Stimulated activated CD4-positive, alpha-beta T cell treated with anti-CD3 and anti-CD28 coated beads, Interleukin-15, amount 100 ng/mL, for 1 hour (primary cell): ENCODE measurements at places on chromosomes 7 and 10.

DNA sequence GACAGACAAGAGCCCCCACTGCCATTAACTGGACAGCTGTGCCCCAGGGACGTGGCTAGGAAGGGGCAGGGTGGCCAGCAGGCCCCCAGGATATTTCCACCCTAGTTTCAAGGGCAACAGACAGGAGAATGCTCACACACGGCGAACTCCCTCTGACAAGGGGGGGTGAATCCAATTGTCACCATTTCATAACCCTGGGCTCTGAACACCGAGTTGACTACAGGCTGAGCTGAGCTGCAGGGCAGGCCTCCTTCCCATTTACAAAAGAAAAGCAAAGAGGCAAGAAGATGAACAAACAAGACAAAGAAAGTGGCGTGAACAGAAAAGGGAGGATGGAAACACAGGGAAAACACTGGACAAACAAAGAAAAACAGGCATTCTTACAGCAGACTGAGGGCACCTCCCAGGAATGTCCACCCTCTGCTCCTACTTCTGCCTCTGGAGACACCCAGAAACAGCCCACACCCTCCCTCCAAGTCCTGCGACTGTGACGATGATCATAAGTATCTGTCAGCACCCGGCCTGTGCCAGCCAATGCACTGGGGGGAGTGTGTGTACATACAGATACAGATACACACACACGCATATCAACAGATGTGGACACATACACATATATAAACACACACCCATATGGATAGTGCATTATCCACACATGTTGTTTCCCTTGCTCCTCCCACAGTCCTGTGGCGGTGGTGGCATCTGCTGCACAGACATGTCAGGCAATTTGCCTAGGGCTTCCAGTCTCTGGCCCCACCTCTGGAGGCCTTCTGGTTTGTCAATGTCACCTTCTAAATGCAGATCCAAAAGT is 66.2 kb downstream of the FAM53B start:
- DNase-seq = no peak

- no peak for DNase-seq
Observed at GRCh38 chr10:131102676-131103075, 208.8 kb downstream of the TCERG1L start.

GRCh38 chr7:78063758-78064157 is 265.2 kb downstream of the PHTF2 start:
- no peak for DNase-seq

GRCh38 chr7:7812112-7812511 is 93.7 kb upstream of the RPA3 start:
- no peak for DNase-seq

- DNase-seq = no peak
Observed at GRCh38 chr10:77501152-77501845, 136.3 kb downstream of the KCNMA1 start.

DNA sequence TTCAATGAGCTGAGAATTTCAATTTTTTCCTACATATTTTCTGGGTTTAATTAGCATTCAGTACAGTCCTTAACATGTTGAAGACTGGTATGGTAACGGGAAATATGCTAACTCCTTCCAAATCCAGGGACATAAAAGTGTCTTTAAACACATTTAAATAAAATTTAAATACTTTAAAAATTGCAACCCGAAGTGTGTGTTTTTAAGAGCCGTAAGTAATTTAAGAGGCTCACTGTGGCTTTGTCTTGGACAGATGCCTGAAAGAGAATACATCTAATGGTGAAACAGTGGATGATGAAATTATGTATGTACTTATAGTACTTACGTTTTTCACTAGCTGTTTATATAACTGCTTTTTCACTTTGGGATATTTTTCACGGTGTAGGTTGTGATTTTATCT is 687.3 kb upstream of the CELF2 start:
- no peak for DNase-seq

GRCh38 chr7:5494683-5495561 is 71.3 kb upstream of the TNRC18 start:
- peak; percentile 71 for DNase-seq

- DNase-seq = no peak
Observed at GRCh38 chr10:31581741-31582323, 262.8 kb downstream of the ZEB1 start.

- DNase-seq = no peak
Observed at GRCh38 chr7:139265673-139266072, 34.6 kb downstream of the UBN2 start.

DNA sequence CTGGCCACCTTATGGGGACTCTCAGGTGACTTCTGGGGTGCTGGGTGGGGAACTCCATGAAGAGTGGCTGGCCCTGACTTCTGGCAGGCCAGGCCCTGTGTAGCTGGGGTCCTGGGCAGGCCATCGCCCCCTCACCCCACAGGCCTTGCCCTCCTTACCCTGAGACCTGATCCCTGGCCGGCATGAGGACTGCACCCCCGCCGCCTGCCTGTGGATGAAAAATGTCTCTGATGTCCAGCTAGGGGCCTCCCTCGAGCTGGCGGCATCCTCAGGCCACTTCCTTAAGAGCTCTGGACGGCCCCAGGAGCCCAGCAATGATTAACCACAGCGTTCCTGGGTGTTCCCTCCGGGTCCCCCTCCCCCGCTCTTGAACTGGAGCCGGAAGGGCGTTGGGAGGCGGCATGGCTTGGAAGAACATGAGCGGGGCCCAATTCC is 31.8 kb upstream of the SHH start:
- DNase-seq = no peak

DNA sequence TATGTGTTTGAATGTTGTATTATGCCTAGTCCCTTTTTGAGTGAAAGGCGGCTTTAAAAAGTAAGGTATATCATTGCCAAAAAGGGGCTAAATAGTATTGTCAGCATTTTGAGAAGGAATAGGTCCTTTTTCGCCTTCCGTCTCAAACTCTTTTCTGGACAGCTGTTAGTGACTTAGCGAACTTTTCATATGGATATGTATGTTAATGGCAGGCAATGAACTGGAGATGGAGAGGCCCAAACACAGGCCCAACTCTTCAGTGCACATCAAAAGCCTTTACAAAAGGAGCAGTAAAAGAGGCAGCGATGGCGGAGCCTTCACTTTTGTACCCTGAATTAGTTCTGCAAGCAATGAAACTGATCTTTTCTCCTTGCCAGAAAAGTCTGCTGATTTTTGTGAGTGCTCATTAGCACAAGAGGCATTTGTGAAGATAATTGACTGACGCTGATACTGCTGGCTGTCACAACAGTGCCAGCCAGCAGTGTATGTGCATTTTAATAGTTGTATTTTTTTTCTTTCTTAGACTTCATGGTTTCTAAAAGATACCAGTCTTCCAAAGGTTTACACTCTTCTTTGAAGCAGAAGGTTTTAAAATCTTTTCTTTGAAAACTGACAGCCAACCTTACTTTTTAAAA is 243.7 kb upstream of the SP8 start:
- no peak for DNase-seq

GRCh38 chr7:93147363-93147762 is 822 bp downstream of the SAMD9L start:
- no peak for DNase-seq

- no peak for DNase-seq
Observed at GRCh38 chr7:78234634-78235033, 436.1 kb downstream of the PHTF2 start.

- no peak for DNase-seq
Observed at GRCh38 chr10:29254123-29255046, 34.5 kb upstream of the LYZL1 start.

DNA sequence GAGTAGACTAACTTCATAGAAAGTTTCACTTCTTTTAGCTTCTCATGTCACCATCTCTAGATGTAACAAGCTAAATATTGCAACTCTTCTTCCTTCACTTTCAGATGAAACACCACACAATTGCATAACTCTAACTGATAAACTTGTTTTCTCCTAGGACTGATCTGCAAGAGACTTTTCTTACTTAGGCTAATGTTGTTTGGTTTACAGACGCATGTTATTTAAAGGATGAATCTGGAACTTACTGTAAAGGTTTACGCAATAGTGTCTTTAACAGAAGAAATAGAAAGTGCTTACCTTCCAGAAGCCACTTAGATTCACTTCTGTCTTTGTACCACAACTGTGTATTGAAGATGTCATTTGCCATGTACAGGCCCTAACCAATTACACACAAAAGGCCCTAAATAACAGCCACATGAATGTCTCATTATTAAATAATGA is 22.1 kb upstream of the ZC3HAV1 start:
- no peak for DNase-seq

DNA sequence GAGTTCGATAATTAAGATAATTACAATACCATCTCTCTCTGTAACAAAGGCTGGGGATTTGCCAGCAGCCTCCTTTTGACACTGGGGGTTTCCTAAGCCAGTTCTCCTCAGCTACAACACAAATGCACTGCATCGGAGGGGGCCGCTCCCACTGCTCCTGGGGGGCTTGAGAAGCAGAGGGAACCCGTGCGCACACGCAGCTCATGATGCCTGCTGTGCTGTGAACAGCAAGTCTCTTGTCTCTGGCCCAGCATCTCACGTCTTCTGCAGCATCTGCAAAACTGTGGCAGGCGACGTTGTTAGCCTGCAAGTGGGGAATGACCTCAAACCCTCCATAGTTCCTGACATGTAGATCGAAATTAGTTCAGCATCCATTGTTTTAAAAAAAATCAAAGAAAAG is 5.5 kb downstream of the VIPR2 start:
- no peak for DNase-seq
